ENCODE measurements at places on chromosomes 1 and 21. TPM values are rescaled to one million over a fixed set of nuclear protein-coding genes. Genes with fewer than 3 reads are reported as not detected.

DNA sequence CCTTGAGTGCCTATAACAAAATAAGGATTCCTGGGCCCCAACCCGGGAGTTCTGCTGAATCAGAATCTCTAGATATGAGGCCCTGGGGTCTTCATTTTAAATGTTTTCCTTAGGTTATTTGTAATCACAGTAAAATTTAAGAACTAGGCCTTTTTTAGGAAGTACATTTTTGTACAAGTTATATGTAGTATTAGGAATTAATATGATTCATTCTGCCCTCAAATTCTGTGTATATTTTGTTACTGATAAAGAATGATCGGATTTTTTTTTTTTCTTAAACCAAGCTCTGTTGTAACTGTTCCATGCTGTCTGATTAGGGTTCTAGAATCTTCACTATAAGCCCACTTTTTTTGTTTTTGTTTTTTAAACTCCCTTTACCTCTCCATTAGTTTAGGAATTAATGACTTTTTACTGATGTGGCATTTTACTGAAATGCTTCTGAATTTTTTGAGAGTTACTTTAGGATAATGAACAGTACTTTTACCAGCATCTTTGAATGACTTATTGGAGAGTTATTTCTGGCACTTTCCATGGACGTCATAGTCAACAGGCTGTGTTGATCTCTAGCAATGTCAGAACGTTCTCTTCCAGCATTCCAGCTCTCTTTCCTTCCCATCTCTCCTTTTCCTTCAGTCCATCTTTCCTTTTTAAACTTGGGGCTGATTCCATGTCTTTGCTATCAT lies 48.3 kb downstream of the CLIC4 start:
- no peak for DNase-seq
- H3K27ac ChIP-seq, result no peak overlapping the region
- no peak overlapping the region for H3K4me3 ChIP-seq
- peaks cover 4% of the 10 kb centered on the region for H3K36me3 ChIP-seq
- H3K4me1 ChIP-seq, result no peaks in the 10 kb centered on the region

GRCh38 chr1:153777648-153778047 lies 2.4 kb downstream of the SLC27A3 start:
- DNase-seq, result no peak
- H3K36me3 ChIP-seq, result peaks cover 7% of the 10 kb centered on the region
- peaks cover 16% of the 10 kb centered on the region for H3K4me1 ChIP-seq
- H3K27ac ChIP-seq, result no peak overlapping the region
- H3K4me3 ChIP-seq, result no peak overlapping the region

The SPRR5 gene
- polyA plus RNA-seq, result 0.35 TPM

The CBR1 gene
- 188 TPM for polyA plus RNA-seq

The SPRR1B gene
- 503 TPM for polyA plus RNA-seq

All from keratinocyte (primary cell).